ENCODE measurements at places on chromosomes 5 and 9.
A peak's percentile ranks its signal among the peaks of the same experiment; 100 is the strongest.

GRCh38 chr5:141654298-141654697, 3.1 kb upstream of the FCHSD1 start:
- DNase-seq, result peak; percentile 93

DNA sequence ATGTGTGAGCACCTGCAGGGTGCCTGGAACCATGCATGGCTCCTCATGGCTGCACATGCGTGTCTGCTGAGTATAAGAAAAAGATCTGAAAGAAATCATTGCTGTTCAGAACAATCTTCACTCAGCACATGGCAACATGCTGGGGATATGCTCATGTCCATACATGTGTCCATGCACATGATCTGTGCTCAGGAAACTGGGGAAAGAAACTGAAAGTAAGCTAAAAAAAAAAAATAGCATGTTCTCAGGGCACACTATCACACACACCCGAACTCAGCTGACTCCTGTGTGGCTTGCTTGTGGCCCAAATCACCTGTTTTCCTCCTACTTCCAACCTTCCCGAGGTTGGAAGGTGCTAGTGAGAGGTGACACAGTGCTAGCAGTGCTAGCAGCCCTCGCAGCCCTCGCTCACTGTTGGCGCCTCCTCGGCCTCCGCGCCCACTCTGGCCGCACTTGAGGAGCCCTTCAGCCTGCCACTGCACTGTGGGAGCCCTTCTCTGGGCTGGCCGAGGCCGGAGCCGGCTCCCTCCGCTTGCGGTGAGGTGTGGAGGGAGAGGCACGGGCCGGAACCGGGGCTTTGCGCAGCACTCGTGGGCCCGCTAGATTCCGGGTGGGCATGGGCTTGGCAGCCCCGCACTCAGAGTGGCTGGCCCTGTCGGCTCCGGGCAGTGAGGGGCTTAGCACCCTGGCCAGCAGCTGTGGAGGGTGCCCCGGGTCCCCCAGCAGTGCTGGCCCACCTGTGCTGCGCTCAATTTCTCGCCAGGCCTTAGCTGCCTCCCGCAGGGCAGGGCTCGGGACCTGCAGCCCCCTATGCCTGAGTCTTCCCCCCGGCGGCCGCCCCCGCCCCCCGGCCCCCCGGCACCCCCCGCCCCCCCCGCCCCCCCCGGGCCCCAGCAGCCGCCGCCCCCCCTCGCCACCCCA, 76.0 kb downstream of the GADD45G start:
- DNase-seq, result no peak

DNA sequence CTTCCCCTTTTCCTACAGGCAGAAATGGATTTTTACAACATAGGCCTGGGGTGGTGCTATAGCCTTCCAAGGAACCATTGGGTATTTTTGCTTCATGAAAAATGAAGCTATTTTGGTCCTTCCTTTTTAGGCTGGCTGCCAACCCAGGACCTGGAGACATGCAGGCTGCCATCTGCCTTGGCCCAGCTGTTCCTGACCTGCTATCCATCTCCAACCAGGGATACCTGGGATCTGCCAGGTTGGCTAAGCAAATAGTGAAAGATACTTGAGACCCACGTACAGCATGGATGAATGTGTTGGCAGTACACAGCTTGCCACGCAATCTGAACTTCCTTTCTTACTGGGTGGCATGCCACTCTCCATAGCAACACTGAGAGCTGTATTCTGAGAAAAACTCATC, 31.1 kb downstream of the MRPS27 start:
- DNase-seq, result no peak

- no peak for DNase-seq
Observed at GRCh38 chr5:160966921-160967320, 114.9 kb upstream of the ATP10B start.
